NCI-H1436 treated with DMSO at 0.1 percent for 48 hours (cell line): ENCODE measurements at places on chromosomes 11 and 22.

DNA sequence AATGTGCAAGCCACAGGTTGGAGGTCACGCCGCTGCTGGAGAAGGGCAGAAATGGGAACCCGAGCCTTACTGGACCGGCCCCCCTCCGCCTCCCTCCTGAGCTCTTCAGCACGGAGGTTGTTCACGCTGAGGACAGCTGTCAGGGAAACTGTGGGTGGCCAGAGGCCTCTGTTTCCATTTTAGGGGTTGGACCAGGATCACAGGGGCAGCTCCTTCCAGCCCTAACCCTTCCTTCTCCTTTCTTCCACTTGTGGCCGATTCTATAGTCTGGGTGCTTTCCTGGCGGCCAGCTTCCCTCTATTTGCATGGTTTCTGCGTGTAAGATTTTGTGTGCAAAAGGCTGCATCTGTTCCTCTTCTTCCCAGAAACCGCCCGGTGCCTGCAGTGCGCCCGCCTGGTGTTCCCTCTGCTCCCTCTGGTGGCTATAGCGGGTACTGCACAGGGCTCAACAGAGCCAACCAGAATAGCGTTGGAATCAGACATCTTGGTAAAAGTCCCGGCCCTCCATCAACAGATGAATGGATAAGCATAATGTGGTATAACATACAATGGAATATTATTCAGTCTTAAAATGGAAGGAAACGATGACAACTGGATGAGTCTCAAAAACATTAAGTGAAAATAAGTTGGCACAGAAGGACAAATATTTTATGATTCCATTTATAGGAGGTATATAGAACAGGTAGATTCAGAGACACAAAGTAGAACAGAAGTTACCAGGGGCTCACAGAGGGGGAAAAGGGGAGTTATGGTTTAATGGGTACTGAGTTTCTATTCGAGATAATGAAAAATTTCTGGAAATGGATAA is 8.4 kb upstream of the SLC22A8 start:
- DNase-seq: no peak

GRCh38 chr11:133921026-133921425 is 35.7 kb downstream of the IGSF9B start:
- no peak for DNase-seq

DNA sequence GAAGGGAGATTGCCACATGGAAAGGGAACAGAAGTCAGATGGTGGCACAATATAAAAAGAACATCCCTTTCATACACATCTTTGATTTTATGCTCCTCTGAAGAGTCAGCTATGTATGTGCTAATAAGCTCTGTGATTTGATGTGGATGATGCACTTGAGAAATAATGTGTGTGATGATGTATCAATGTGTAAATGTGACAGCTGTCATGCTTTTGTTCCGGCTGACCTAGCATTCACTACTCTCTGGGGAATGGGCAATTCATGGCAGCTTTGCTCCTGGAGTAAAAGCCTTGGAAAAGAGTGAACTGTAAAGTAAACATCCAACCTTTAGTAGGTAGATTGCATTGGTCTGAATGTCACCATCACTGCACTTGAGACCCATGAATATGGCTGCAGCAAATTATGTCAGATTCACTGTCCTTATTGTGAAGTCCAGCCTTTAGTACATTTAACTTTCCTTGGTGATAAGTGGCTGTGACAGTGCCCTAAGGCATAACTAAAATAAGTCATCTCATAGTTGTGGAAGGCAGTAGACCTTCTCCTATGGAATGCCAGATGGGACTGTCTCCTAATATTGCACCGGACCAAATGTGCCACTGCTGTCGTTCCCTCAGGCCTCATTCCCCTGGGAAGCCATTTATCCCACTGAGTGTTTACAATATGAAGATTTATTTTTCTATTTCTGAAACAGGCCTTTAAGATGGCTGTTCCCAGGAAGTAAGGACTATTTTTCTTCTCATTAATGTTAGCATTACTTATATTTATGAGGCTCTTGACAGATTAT is 178.2 kb upstream of the CCDC90B start:
- peak; percentile 34 for DNase-seq

- no peak for DNase-seq
Measured at GRCh38 chr11:130671801-130672700, 223.6 kb downstream of the ADAMTS15 start.

GRCh38 chr22:34010259-34010658 is 90.0 kb upstream of the LARGE1 start:
- no peak for DNase-seq
